Kidney epithelial cell (primary cell): ENCODE measurements at places on chromosomes 12 and 14. TPM values are rescaled to one million over a fixed set of nuclear protein-coding genes. Genes with fewer than 3 reads are reported as not detected.

DNA sequence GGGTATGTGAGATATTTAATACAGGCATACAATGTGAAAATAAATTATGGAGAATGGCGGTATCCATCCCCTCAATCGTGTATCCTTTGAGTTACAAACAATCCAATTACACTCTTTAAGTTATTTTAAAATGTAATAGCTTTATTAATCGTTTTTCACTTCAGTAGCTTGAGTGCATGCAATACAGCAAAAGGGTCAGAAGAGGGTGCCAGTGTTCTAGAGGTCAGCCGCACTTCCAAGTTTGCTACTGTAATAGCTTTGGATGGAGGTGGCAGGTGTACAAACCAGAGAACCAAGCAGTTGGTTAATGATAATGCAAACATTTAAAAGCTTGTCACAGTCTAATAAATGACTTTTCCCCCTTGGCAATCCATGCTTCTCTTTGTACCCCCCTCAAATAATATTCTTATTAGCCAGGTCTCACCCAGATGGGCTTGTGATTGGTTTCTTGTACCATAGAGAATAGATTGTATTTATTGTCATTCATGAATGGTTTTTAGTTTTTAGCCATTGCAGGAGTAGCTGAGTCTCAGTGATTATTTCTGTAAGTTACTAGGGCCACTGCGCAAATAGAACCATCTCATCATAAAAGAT lies 127.0 kb downstream of the ERC1 start:
- no peak for DNase-seq

GRCh38 chr14:77339407-77339806 lies 18.6 kb downstream of the GSTZ1 start:
- DNase-seq: no peak

The SLC22A17 gene
- total RNA-seq: 7.8 and 13.1 TPM in 2 replicates

- no peak for DNase-seq
Measured at GRCh38 chr12:120980800-120981368, 2.5 kb downstream of the HNF1A start.

The KCNJ8 gene
- total RNA-seq: 0.25 and 0.27 TPM in 2 replicates

DNA sequence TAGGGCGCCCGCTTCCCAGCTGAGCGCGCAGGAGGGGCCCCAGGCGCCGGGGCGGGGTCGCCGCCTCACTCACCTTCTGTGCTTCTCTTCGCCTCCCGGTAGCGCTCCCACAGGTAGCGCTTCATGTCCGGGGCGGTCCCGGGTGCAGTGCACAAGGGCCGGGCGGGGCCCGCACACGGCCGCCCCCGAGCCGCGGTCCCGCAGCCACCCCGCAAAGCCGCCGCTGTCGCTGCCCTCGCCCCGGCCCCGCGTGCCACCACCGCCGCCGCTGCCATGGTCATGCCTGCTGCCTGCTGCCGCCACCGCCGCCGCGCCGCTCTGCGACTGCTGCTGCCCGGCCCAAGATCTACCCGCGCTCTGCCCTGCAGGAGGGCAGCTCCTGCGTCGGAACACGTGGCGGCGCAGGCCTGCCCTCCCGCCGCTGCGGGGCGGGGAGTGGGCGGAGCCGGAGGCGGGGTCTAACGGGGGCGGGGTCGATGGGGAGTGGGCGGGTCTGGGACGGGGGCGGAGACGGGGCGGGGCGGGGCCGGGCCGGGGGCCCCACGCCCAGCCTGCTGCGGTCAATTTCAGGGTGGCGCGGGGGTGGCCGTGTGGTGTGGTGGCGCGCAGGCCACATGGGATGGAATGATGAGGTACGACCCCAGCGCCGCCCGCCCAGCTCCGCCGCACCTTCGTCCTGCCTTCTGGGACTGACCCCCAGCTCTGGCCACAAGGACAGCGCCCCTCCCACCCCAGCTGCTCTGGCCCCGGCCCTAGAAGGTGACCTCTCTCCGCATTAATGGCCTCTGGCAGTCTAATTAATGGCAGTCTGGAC lies at the start of gene NT5DC3:
TSS of gene NT5DC3 (minus strand) at position 359 of the 814 bp plus-strand sequence. CDS start at position 281, 78 bp downstream.
- no peak for DNase-seq

The ACOT2 gene
- 19.2 and 26.2 TPM in 2 replicates for total RNA-seq

GRCh38 chr14:94132285-94132887 lies 3.0 kb upstream of the IFI27L2 start:
- DNase-seq: no peak

The LAG3 gene
- not detected in 2 replicates for total RNA-seq

DNA sequence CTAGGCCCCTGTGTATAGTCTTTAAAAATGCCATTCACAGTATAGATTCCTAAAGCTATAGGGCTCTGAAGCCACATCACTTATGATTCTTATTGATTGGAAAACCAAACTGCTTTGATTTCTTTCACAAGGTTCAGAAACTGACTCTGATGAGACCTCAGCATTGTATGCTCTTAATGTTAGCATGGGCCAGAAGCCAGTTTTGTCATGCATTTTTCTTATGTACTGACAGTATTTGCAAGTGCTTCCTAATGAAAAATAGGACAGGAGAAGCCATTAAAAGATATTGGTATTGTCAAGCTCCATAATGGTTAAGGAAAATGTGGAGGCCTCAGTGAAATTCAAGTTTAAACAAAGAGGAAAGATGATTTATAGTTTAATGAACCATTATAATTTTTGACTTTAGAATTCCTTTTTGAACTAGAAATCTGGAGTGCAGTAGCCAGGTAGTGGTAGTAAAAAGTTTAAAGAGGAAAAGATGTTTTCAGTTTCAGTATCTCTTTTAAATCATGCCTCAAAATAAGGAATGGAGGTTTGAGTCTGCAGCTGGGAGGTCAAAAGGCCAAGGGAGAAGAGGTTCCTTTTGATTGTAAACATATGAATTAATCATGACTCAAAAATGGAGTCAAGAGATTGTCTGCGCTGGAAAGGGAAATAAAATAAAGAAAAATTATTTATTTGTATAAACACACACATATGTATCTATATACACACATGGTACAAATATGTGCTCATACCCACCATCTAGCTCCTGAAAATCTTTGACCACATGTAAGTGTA lies 388.1 kb upstream of the PRICKLE1 start:
- DNase-seq: no peak

The POU6F1 gene
- 2.6 and 3.9 TPM in 2 replicates for total RNA-seq

- DNase-seq: no peak
Measured at GRCh38 chr14:84792722-84793410, 737.1 kb upstream of the FLRT2 start.

The TSPAN19 gene
- total RNA-seq: 0.92 TPM in 1 of 2 replicates, not detected in the other

The CLEC12A gene
- not detected in 2 replicates for total RNA-seq

The A2M gene
- 1.6 and 5.1 TPM in 2 replicates for total RNA-seq

DNA sequence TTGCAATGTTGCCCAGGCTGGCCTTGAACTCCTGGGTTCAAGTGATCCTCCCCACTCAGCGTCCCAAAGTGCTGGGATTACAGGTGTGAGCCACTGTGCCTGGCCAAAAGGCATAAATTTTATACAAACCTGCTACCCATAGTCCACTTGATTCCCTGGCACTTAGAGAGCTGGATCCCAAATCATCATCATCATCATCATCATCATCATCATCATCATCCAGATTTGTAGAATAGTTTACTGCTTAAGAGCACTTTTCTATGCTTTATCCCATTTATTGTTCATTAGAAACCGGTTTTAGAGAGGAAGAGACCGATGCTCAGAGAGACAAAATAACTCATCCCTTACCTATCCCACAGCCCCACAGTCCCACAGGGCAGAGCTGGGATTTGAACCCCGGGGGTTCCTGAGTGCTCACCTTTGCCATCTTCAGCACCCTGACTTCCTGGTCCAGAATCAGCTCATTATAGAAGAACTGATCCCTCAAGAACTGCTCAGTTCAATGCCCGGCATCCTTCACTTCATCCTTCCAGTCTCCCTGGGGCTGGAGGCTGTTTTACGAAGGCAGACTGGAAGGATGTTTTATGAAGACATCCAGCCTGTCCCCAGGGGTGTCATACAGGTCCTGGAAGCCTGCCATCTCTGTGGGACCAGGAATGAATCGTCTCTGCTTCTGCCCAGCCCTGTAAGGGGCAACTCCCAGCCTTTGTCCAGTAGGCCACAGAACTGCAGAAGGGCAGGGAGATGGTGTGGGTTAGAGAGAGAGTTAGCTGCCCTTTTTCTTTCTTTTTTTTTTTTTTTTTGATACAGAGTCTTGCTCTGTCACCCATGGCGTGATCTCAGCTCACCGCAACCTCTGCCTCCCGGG lies 20.2 kb upstream of the OASL start:
- no peak for DNase-seq

The LRCOL1 gene
- total RNA-seq: not detected in 2 replicates

The MYH6 gene
- not detected in 2 replicates for total RNA-seq

- DNase-seq: no peak
Measured at GRCh38 chr12:80509781-80510556, 65.9 kb downstream of the PTPRQ start.

The LTBR gene
- total RNA-seq: 134 and 219 TPM in 2 replicates

The PLEK2 gene
- 44.4 and 100 TPM in 2 replicates for total RNA-seq

The DICER1 gene
- 43.6 and 47.3 TPM in 2 replicates for total RNA-seq

DNA sequence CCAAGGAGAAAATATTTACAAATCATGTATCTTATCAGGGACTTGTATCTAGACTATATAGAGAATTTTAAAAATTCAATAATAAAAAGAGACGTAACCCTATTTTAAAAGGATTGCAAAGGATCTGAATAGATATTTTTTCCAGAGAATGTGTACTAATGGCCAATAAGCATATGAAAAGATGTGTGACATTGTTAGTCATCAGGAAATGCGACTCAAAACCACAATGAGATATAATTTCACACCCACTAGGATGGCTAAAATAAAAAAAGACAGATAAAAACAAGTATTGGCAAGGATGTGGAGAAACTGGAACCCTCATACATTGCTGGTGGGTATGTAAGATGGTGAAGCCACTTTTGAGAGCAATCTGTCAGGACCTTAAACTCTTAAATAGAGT lies 141.9 kb upstream of the BMP4 start:
- DNase-seq: no peak

The CCDC92 gene
- total RNA-seq: 30.8 and 43.0 TPM in 2 replicates

The OR5AU1 gene
- not detected in 2 replicates for total RNA-seq

DNA sequence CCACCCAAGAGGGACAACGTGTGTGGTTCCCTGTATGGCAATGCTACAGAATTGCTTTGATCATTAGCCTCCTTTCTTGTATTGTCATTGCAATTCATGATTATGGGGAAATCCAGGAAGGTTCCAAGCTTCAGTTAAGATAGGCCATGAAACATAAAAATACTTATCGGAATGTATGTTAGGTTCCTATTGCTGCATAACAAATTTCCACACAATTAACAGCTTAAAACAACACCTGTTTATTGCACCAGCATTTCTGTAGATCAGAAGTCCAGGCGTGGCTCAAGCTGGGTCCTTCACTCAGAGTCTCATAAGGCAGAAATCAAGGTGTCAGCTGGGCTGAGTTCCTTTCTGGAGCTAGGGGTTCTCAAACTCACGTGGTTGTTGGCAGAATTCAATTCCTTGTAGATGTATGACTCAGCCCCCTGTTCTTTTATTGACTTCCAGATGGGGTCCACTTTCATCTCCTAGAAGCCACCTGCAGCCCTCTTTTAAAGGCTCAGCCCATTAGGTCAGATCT lies 365.6 kb upstream of the TMPO start:
- DNase-seq: no peak

DNA sequence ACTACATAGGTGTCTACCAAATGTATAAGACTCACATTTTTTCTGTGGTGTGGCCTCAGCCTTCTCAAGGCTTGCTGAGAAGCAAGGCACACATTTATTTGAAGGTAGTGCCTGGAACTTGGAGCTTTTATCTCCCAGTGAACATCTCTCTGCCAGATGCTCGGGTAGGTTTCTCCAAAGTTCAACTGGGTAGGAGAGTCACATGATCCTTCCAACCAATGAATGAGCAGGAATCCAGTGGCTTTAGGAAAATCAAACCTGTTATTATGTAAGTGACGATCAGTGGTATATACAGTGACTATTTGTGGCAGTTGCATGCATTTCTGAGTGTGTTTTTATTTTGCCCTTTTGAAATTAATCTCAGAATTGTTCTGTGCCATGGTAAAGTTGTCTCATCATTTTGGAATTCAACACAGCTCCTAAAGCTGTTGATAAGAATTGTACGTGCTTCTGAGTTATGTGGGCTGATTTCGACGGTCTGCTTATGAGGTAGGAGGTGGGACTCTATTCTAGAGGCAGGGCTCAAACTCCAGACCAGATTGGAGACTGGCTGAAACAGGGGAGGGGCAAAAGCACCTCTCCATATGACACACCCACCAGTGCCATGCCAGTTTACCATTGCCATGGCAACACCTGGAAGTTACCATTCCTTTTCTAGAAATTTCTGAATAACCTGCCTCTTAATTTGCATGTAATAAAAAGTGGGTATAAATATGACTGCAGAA lies 57.6 kb downstream of the EID3 start:
- no peak for DNase-seq

DNA sequence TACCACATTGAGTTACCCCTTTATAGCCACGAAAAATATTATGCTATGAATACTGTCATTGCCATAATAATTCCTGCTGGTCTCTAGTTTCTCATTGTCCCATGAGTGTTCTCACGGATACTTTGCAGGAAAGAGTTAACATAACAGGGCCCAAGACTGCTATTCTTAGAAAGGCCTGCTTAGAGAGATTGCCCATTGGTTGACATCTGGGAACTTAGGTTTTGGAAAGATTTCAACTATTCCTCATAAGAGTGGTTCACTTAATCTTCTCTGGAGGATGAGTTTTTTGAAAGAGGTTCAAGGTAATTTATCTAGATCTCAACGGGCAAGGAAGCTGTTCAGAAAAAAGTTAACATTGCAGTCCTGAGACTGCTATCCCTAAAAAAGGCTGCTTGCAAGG lies 18.4 kb upstream of the PRPF39 start:
- no peak for DNase-seq

DNA sequence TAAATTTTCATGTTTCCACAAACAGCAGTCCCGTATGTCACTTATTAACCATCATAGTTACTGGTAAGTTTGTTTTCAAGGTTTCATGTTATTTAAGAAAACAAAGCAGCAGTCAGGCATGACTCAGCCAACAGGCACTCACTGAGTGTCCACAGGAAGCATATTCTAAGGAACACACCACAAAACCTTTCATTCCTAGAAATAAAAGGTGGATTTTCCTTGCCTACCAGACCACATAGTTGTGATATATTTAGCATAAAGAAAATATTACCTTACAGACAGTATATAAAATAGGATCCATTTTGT lies 143.3 kb upstream of the AVPR1A start:
- peak; percentile 98 for DNase-seq

The RPS6KA5 gene
- total RNA-seq: 2.7 and 3.7 TPM in 2 replicates

DNA sequence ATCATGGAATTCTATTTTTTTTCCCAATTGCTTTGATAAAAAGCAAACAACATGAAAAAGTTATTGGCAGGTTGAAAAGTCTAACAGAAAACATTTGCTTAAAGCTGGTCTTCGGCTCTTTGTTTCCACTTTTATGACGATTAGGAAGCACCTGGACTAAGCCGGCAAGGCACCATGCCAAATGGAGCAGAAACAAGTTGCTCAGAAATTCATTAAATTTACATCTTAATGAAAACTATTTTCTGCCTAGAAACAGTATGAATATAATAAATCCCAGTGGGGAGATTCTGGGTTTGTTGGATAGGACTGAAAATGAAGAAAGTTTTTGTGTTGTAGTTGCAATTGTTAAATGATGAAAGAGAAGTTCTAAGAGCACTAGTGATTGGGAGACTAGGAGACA lies 51.4 kb upstream of the OR9K2 start:
- DNase-seq: no peak

The SIX4 gene
- total RNA-seq: 11.1 and 11.7 TPM in 2 replicates

The MSRB3 gene
- 17.8 and 18.3 TPM in 2 replicates for total RNA-seq

The TESPA1 gene
- total RNA-seq: not detected in 2 replicates

GRCh38 chr14:79274641-79275291 lies 936.5 kb downstream of the DIO2 start:
- no peak for DNase-seq

- no peak for DNase-seq
Measured at GRCh38 chr12:49331380-49332222, 5.4 kb downstream of the C1QL4 start.

The NR4A1 gene
- 9.2 and 11.2 TPM in 2 replicates for total RNA-seq
